NCI-H460 (cell line): ENCODE measurements at places on chromosomes 11 and 22.

GRCh38 chr11:120827820-120828219 lies 196.1 kb upstream of the TBCEL start:
- DNase-seq, result no peak

GRCh38 chr11:9775398-9775779 lies 111.5 kb downstream of the SWAP70 start:
- no peak for DNase-seq

GRCh38 chr11:73308003-73308960 lies at the start of gene ARHGEF17:
TSS of gene ARHGEF17 (plus strand) at chr11:73308276. CDS start at chr11:73308639, 363 bp downstream.
- DNase-seq, result peak; percentile 49

DNA sequence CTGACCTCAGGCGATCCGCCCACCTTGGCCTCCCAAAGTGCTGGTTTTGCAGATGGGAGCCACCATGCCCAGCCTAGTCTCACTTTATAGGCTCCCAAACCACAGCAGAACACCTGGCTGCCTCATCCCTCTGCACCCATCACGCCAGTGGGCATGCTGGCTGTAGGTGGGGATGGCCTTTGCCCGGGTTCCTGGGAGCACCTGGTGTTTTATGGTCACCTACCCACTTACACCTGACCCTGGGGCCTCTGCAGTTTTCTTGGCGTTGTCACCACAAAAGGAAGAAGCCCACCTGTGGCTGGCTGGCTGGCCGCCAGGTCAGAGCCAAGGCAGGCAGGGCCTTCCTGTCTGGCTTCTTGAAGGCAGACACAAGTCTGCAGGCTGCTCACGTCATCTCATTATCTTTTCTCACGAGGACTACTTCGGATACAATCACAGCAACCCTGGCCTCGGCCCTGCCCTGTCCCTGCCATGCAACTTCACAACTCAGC lies 8.2 kb downstream of the RRP7A start:
- DNase-seq, result no peak

DNA sequence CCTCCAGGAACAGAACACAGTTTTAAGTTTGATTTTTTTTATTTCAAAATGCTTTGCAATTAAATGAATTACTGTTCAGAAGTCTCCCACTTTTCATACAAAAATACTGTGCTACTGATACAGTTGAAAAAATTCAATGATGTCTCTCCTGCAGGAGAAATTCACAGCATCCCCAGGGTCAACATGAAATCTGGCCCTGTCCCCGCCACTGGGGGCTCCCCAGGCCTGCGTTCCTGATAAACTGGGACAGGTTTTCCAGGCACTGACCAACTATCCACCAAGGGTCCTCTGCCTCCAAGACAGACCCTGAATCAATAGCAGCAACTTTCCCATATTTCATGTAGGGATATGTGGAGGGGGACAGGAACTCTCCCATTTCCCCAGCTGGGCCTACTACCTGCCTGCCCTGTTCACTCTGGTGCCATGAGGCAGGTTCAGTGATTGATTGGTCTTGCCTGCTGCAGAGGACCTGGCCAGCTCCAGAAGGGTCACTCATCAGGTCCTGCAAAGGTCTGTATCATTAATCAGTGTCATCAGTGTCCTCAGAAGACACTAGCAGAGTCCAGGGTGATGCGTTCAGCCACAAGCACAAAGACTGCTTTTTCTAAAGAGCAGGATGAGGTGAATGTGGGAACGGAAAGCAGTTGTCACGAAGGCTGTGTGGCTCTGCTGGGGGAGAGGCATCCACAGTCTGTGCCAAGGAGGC lies 43.4 kb downstream of the PISD start:
- no peak for DNase-seq

- DNase-seq, result no peak
These were observed 1.2 kb upstream of the TCIRG1 start for GRCh38 chr11:68037411-68038225.

- peak; percentile 6 for DNase-seq
These were observed 165.6 kb downstream of the SHANK2 start for GRCh38 chr11:71086687-71087258.

DNA sequence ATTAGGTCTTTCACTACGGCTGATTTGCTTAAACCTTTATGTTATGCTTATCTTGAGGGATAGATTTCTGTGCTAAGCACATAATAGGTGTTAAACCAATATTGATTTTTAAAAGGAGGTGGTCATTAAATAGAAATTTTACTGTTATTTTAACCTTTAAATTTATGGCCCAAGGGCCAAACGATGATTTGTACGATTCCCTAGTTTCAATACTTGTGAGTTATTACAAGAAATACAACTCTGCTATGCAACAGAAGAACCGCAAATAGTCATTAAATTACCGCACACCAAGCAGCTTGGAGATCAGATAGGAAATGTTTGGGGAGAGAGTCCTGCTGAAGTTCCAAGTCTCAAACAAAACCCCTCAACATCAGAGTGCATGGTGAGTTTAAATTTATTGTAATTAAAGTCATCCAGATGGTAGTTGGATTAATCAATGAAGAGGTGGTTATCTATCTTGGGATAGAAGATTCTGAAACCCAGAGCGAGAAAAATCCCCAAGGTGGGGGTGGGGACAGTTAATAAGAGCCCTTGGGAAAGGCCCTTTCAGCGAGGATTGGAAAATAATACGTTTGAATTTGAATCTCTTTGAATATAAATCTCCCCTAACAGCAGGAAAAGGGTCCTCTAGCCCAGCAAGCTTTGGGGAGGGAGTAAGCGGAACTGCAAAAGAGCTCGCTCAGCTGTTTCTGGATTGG lies 805 bp upstream of the QSER1 start:
- no peak for DNase-seq

DNA sequence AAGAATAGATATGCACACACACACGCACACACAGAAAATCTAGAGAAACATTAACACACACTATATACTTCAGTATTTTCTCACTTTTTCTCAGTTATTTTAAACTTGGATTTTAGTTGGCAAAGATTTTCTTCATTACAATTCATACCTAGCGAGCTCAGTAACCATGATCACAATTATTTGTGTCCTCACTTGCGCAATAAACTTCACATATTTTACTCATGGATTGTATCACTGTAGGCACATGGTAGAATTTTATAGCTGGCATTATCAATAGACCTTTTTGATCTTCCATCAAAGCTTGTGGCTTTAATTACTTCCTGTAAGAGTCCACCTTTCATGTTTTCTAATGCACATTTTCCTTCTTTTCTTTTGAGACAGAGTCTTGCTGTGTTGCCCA lies 4.8 kb upstream of the XKR3 start:
- DNase-seq, result no peak

DNA sequence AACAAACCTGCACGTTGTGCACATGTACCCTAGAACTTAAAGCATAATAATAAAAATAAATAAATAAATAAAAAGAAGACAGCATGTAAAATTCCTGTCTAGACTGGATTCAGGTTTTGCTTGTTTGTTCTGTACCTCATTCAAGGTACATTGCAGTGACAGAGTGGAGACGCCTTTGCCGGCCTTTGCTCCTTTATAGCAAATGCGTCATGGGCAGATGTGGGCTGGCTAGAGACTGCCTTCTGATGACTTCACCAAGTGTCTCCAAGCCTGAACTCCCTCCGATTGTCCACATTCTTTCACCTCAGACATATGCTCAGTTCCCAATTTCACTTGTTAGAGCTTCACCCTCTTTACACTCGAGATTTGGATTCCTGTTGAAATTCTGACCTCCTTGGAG lies 147.8 kb upstream of the ARHGAP20 start:
- DNase-seq, result no peak

- no peak for DNase-seq
These were observed 33.8 kb downstream of the TECTA start for GRCh38 chr11:121134741-121135312.

- no peak for DNase-seq
These were observed 7.7 kb upstream of the MRGPRD start for GRCh38 chr11:68988491-68988890.

DNA sequence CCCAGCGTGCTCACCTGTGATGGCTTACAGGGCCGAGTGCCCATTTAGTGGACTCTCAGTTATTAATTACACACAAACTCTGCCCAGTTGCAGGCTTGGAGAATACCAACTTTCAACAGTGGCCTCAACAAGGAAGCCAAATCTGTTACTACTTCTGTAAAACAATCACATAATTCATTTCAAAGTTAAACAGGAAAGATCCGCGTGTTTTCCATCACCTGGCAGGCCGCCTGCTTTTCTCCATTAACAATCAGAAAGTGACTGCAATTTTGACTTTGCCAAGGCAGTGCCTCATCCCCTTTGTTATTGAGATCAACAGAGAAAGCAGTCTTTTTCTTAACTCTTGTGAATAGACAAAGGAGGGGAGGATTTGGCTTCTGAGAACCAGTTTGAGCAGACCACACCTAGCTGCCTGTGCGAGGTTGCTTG lies 77.7 kb downstream of the BARX2 start:
- no peak for DNase-seq

DNA sequence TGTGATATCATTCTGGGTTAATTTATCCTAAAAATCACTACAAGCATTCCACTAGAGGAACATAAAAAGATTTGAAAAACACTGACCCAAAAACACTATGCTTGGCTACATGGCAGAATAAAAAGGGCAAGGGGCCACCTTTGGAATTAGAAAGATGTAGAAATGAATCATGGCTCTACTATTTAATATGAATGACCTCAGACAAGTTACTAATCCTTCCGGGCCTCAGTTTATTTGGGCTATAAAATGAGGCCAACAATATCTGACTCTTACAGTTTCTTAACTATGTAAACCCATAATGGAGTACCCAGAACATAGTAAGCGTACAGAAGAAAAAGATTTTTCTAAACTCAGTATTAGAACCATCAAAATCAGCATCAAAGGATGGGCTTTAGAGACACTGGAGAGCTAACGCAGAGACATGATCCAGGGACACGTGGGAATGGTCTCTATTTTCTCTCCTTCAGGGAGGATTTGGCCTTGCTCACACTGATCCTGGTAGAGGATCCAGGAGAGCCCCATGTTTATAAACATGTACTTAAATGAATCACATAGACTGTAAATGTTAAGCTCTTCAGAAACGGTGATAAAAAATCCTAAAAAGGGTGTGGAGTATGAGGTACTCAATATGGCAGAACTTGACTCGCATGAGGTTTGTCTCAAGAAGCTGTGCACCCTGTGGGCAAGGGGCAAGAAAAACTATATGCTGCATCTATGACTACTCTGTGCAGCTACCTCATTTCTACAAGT lies 288.4 kb upstream of the PITPNB start:
- no peak for DNase-seq

GRCh38 chr22:38965614-38966379 lies 8.4 kb downstream of the APOBEC3A start:
- no peak for DNase-seq

GRCh38 chr22:39418696-39419095 lies 19.1 kb downstream of the TAB1 start:
- DNase-seq, result no peak
